ENCODE measurements at places on chromosomes 6 and 20.

DNA sequence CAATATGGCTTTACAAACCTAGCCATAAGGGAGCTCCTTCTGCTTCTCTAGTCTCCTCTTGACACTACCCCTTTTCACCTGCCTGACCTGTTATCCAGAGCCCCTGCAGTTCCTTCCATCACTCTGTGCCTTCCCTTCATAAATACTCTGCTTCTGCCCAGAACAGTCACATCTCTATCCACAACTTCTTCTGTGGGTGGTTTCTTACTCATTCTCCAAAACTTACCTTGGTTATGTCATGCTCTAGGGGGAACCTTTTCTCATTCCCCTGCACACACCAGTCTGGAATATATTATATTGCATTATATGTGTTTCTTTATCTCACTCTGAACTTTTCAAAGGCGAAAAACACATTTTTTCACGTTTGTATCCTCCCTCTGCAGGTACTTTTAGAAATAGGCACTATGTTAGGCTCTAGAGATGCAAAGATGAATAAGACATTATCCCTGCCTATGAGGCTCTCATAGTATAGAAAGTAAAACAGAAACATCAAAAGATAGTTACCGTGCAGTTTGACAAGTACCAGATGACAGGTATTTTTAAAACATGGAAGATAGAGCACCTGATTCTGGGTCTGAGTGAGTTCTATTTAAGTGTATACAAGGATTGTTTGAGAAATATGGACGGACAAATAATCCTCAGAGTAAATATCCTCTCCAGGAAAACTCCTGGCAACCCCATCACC, 51.5 kb downstream of the AIG1 start:
- DNase-seq, result no peak

GRCh38 chr6:169982461-169983386, 231.3 kb downstream of the ERMARD start:
- no peak for DNase-seq

GRCh38 chr6:30480536-30481156, 8.7 kb upstream of the HLA-E start:
- DNase-seq, result no peak

DNA sequence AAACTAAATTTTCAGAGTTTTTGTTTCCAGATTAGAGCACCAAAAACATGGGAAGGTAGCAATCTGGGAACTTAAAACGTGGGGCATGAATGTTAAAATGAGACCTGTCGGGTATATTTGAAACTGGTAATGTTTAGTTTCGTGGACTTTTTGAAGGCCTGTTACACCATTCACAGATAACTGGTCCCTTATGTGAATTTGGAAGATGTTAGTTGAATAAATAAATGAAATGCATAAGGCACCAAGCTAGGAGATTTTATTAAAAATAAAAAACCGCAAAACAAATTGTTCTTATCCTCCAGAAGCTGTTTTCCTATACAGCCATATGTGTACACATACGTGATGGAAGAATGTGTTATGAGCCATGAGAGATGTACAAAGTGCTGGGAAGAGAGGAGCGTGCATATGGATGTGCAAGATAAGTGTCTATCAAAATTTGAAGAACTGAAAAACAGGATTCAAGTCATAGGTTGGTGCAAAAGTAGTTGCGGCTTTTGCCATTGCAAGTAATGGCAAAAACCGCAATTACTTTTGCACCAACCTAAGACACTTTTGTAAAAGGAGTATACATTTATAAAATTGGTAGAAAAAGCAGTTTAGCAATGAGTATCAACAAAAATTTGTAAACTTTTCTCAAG, 700 bp upstream of the MCUR1 start:
- no peak for DNase-seq

DNA sequence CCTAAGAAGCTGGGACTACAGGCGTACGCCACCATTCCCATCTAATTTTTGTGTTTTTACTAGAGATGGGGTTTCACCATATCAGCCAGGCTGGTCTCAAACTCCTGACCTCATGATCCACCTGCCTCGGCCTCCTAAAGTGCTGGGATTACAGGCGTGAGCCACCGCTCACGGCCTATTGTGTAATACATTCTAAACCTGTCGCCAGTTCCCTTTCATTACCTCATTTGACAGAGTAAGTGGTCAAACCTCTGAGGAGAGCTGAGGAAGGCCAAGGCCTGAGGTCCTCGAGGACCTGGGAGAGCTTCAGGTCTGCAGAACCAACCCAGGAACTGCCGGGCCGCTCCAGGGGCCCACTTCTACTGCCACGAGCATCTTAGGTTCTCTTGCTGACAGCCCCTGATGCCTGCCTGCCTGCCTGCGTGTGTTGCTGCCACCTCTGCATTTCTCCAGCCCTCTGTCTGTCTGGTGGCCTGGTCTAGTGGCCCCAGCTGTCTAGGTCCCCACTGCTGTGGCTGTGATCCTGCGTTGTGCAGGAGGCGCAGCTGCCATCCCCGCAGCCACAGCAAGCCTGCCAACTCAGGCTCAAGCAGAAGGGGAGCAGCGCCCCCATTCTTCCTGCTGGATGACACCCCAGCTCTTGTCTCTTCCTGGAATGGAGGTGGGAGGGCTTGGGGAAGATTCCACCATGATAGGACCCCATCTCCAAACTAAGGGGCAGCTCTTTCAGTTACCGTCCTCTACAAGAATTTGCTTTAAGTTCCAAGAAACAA, 45.3 kb downstream of the PRR18 start:
- DNase-seq, result no peak

DNA sequence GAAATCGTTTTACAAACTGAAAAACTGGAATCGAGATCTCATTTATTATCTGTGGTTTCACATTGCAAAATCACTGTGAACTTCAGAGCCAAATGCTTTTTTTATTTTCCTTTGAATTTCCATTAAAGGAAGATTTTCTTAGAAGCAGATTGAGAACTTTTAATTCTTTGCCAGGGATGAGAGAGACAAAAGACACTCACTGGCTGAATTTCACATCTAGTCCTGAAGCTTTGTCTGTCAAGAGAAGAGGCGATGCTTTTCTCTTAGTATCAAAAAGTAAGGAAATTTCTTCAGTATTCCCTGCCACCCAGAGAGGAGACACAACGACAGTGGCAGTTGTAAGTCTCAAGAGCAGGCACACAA, 141.8 kb downstream of the TMEM200A start:
- no peak for DNase-seq

- DNase-seq, result no peak
These were observed 102.0 kb downstream of the ANKS1A start for GRCh38 chr6:34990971-34991560.

- no peak for DNase-seq
These were observed 35.5 kb upstream of the ZNF133 start for GRCh38 chr20:18252597-18253451.

DNA sequence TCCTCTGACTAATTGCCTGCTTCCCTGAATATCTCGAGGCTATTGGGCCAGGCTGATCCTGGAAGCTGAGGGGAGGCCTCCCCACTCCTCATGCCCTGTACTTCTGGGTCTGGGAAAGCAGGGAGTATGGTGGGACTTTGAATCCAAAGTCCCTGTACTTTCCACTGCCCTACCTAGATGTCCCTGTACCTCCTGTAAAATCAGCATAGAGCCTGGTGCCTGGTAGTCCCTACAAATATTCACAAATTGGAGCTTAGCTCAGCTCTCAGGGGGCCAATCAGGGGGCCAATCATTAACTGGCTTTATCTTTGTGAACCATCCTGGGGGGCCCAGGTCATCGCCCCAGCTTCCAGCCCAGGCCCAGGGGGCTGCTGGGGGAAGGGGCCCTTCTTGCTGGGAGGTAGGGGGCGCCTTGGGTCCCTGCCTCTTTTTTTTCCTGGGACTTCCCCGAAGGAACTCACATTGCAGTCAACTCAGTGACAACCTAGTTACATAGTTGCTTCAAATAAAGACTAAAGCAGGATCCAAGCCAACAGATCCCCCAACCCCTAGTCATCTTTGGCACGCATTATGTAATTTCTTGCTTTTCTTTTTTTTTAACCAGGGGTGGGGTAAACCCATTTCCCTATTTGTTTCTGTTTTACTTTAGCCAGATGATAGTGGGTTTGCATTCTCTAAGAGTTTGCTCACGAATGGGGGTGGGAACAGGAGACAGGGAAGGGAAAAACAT, 6.9 kb upstream of the VEGFA start:
- DNase-seq, result no peak

DNA sequence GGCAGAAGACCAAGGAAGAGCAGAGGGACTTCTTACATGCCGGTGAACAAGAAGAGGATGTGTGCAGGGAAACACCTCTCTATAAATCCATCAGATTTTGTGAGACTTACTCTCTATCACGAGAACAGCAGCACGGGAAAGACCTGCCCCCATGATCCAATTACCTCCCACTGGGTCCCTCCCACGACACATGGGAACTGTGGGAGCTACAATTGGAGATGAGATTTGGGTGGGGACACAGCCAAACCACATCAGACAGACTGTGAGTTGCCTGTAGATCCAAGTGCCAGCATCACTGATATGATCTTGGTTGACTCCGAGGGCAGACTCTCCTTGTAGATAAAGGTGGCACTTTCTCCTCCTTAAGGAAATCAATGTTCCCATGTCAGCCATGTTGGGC, 414.8 kb upstream of the JARID2 start:
- DNase-seq, result no peak

- DNase-seq, result no peak
These were observed 76.0 kb upstream of the TBC1D7 start for GRCh38 chr6:13404228-13404891.

DNA sequence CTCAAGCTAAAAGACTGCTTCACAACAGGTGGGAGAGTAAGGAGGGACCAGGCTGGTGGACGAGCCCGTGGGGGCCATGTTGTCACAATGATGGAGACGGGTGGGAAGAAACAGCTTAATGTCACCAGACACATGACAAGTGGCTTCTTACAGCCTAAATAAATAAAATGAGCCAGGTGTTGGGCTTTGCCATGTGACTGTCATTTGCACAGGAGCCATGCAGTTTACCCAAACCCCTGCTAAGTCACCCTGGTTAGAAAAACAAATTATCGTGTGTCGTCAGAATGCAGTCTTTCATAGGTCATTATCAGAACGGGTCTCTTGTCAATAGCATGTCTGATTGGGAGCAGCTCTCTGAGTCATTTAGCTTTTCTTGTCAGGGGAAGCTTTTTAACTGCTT, 18.5 kb downstream of the BTBD3 start:
- DNase-seq, result no peak

DNA sequence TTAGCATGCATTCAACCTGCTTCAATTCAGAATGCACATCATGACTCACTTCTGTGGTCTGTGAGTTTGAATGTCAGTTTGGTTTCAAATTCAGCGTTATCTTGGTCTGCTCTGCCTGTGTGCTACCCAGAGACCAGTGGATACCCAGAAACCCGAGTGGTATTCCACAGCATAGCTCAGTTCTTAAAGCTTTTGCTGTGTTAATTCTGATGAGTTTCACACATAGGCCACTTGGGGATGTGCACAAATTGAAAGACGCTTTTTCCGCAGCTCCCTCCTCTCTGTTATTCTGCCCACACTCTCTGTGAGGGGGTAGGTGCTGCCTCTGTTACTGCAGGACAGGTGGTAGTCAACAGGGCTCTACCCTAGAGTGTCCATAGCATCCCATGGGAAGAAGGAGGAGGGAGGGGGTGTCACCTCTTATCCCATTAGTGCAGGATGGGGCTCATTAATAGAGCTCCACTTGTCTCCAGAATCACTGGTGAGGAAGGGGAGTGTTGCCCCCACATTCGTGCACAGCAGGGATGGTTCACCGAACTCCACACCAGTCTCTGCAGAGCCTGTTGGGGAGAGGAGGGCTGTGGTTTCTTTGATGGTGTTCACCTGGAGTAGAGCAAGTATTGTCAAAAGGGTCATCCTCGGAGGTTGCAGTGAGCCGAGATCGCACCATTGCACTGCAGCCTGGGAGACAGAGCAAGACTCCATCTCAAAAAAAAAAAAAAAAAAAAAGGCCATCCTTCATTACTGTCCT, 29.2 kb upstream of the SDCBP2 start:
- DNase-seq, result no peak

DNA sequence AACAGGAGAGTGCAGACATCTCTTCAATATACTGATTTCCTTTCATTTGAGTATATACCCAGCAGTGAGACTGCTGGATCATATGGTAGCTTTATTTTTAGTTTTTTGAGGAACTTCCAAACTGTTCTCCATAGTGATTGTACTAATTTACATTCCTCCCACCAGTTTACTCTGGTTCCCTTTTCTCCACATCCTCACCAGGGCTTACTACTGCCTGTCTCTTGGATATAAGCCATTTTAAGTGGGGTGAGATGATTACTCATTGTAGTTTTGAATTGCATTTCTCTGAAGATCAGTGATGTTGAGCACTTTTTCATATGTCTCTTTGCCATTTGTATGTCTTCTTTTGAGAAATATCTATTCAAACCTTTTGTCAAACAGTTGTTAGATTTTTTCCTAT, 64.9 kb upstream of the HMGCLL1 start:
- no peak for DNase-seq

DNA sequence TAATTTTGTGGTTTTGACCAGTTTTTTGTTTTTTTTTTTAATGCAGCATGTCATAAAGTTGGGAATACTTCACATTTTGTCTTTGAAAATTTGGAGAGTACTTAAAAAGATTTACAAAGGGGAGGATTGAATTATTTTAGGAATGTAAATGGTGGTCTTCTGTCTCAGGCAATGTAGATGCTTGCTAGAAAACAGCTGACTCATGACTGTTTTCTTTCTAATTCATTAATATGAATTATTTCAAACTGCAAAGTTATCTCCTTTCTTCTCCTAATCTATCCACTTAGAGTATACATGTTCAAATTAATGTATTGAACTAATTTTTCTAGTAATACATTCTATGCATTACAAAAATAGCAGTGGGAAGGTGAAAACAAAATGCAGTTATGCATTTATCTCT, 24.9 kb downstream of the HCRTR2 start:
- no peak for DNase-seq

DNA sequence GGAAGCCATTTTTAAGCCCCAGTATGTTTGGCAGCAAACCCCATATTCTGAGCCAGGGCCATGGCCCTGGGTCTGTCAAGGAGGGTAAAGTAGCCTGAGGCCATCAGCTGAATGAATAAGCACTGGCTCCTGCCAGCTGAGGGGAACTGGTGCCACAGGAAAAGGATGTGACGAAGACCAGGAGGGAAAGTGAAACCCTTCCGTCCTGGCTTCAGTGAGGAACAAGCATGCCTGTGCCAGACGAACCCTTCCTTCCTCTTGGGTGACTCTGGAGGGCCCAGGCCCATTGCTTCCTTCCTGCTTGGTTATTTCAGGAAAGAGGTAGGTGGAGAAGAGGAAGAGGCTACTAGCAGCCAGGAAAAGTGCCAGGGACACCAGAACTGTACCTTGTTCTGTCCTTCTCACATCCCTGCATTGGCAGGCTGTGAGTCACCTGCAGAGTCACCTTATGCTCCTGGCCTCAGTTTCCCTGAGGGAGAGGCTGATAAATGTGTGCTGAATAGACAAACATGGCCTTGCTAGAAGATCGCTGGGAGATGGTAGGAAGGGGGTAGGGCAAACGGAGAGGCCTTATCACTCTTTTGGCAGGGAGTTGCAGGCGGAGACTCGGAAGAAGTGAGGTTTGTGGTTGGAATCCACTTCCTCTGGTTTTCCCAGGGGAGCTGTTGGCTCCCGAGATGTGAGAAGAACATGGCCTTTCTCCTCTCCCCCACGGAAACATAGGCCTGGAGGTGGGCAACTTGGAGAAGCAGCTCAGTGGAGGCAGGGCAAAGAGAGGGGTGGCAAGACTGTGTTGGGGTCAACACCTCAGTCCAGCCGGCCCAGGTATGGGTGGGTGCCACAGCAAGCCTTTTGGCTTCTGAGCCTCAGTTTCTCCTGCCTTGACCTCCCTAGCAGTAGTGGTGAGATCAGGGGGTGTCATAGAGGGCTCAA, 37.4 kb downstream of the COX4I2 start:
- DNase-seq, result peak; percentile 37

GRCh38 chr6:5981126-5982026, 25.3 kb downstream of the NRN1 start:
- no peak for DNase-seq

- DNase-seq, result no peak
These were observed 28.1 kb upstream of the FOXP4 start for GRCh38 chr6:41518118-41518517.

All from caudate nucleus (tissue), 63 donors.